NCI-H2029 (cell line): ENCODE measurements at places on chromosomes 3 and 15.

DNA sequence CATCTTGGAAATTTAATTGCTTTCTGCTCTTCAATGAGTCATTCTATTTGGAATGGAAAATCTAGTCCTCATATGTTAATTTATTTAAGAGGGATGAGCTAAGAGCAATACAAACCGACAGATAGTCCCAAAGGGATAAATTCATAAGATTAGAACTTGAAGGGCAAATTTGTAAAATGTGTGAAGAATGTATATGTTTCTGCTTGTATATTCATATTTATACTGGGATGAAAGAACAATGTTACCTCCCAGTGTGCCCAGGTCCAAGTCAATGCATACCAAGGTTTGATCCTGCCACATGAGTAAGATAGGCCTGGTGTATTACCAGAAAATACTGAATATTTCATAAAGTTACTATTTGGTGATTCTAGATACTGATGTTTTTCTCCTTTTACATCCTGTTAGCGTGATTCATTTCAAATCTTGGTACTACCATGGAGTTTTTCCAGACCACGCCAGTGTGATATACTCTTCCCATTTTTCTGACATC lies 255.6 kb upstream of the SEMA6D start:
- no peak for DNase-seq

DNA sequence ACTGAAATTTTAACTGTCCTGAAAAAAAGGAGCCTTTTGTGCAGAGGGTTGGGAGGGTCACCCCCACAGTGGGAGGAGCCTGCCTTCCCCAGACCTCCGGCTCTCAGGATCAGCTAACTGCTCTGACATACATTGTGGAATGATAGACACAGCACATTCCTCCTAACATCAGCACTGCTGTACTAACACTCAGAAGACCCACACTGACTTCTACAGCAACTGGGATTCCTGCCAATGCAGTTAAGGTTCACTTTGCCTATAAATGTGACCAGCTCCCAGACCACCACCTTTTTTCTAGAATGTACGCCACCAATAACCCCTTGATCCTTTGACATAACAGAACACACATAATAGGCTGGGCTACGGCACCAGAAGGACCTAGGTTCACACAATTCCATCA lies 3.2 kb downstream of the CPEB1 start:
- no peak for DNase-seq

- DNase-seq, result no peak
Measured at GRCh38 chr3:51896607-51897305, 6.4 kb downstream of the IQCF1 start.

DNA sequence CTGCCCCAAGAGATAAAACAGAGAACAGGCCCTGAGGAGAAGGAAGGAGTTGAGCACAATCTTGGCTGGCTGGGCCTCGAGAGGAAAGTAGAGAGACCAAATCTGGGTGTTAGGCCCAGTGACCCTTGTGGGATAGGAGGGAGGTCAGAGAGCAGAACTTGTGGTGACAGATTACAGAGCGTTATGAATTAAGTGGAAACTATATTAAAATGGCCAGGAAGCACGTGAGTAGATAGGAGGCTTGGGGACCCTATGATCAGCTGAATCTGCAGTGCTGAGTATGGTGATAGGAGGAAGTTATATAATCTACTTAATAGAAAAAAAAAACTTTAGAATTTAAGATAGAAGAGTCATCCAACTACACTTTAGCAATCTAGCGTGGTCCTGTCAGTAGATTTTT lies 30.0 kb downstream of the ST6GAL1 start:
- DNase-seq, result no peak
